NCI-H1092 treated with DMSO at 0.1 percent for 48 hours (cell line): ENCODE measurements at places on chromosomes 4 and X.

- DNase-seq, result no peak
These were observed 897.4 kb downstream of the CENPC start for GRCh38 chr4:66647926-66648325.

GRCh38 chr4:3443750-3444309 lies 2.1 kb downstream of the HGFAC start:
- no peak for DNase-seq

DNA sequence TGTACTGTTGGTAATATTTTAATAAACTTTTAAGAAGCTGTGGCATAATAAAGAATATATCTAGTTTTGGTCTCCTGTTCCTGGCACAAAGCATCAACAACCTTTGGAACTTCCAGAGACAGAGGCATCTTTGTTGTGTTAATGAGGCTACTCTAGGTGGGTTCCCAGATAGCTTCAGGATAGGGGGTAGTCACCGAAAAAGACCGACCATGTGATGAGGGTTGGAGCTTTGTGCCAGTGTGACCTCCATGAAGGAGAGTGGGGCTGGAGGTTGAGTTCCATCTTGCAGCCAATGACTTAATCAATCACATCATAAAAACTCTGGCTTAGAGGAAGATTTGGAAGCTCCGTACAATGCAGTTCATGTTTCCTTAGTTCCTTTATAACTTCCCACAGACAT lies 9.9 kb downstream of the PPAT start:
- no peak for DNase-seq

GRCh38 chr4:108008721-108009120 lies 19.0 kb downstream of the HADH start:
- no peak for DNase-seq

GRCh38 chr4:104022831-104023230 lies 303.0 kb upstream of the TACR3 start:
- DNase-seq, result no peak

- no peak for DNase-seq
These were observed 80.3 kb downstream of the ARHGAP24 start for GRCh38 chr4:85555206-85555605.

GRCh38 chrX:109920325-109920724 lies 82.6 kb upstream of the TMEM164 start:
- no peak for DNase-seq

GRCh38 chr4:14343961-14344360 lies 658.3 kb upstream of the CPEB2 start:
- DNase-seq, result no peak

GRCh38 chr4:41205854-41206460 lies 8.4 kb downstream of the APBB2 start:
- no peak for DNase-seq

DNA sequence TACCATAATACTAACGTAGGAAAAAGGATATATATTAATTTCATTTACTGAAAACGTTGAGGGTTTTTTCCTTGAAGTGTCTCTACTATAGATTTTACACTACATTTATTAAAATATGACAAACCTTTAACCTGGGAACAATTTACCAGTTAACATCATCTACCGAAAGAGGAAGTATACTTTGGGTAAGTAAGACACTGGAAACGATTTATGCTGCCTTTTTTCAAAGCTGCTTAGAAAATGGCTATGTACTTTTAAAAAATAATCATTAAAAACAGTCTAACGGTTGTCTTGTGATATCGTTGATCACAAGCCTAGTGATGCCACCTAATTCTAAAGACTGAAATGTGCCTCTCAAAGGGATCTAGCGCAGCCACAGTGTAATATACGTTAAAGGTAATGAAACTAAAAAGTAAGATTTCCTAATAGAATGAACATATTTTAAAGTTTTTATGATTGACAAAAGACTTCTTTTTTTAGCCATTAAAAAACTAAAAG lies 50.4 kb downstream of the STX18 start:
- DNase-seq, result no peak

- no peak for DNase-seq
These were observed 3.5 kb downstream of the ZAR1 start for GRCh38 chr4:48493452-48494100.

GRCh38 chrX:97847885-97848679 lies 964.4 kb downstream of the RPA4 start:
- DNase-seq, result no peak

DNA sequence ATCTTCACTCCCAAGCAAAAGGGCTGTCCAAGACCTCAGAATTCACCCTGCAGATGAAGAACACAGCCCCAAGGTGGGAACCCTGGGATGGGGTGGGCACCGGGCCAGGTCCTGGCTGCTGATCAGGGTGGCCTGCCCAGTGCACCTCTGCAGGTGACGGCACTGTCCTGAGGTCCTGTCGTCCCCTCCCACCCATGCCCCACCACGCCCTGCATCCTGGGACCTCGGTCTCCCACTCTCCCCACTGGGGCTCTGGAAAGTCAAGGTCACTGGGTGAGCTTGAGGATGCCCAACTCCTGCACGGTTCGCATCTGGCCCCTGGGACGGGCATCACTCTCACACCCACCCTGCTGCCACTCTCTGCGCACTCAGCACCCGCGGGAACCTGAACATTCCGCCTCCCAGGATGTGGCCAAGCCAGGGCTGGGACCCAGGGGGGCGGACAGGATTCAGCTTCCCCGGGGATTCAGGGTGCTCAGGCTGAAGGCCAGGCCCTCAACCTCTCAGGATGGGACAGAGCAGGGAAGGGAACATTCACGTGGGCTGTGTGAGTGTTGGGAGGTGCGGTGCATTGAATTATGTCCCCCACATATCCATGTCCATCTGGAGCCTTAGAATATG lies 115.9 kb downstream of the CPZ start:
- no peak for DNase-seq

- DNase-seq, result no peak
These were observed 22.4 kb downstream of the RS1 start for GRCh38 chrX:18649498-18649951.

DNA sequence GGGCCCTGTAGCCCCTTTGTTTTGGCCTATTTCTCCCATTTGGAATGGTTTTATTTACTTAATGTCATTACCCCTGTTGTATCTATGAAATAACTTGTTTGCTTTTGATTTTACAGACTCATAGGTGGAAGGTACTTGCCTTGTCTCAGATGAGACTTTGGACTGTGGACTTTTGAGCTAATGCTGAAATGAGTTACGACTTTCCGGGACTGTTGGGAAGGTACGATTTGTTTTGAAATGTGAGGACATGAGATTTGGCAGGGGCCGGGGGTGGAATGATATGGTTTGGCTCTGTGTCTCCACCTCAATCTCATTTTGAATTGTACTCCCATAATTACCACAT lies 39.4 kb downstream of the NLRP2B start:
- no peak for DNase-seq

DNA sequence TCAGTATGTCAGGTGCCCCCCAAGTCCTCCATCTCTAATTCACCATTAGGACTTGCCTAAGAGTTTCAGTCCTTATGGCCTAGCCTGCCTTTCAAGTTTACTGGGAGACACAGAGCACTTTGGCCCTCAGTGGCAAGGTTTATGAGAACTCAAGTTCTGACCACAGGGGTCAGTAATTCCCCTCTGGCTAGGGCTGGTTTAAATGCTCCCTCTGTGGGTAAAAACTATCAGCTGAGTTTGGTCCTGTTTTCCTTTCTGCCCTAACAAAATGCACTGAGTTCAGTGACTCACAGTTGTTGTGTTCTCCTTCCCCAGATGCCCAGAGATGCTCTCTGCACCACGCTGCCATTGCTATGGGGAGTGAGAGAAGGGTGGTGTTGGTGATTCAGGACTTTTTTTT lies 163.2 kb downstream of the RELL1 start:
- DNase-seq, result no peak

- no peak for DNase-seq
These were observed 46.8 kb downstream of the HTRA3 start for GRCh38 chr4:8316251-8316771.

DNA sequence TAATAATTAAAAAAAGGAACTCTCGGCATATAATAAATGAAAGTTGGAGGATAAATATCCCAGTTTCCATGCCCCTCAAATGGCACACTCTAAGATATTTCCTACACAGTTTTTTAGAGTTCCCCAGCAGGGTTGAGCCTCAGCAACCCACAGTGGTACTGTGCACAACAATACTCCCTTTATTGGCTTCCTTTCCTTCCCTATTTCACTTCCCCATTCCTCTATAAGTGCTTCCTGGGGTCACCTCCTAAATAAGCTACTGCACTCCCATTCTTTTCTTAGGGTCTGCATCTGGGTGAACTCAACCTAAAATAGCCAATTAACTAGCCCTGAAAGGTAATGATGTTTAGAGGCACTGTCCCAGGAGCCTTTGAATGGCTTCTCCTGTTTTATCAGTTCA lies 76.4 kb upstream of the NHS start:
- no peak for DNase-seq

DNA sequence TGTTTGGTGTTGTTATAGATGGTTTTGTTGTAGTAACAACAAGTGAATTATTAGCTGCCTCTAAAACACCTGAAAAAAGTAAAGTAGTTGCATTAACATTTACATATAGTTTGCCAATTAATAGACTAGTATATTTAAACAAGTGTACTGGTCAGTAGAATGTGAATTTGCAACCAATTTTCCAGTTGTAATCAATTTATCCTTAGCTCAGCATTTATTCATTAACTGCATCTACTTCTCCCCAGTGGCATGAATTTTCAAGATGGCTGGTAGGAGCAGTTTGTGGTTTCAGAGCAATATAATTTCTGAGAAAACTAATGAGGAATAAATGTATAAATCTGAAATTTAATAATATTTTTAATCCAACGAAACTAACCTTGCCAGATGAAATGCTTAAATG lies 37.9 kb downstream of the EMCN start:
- DNase-seq, result no peak

DNA sequence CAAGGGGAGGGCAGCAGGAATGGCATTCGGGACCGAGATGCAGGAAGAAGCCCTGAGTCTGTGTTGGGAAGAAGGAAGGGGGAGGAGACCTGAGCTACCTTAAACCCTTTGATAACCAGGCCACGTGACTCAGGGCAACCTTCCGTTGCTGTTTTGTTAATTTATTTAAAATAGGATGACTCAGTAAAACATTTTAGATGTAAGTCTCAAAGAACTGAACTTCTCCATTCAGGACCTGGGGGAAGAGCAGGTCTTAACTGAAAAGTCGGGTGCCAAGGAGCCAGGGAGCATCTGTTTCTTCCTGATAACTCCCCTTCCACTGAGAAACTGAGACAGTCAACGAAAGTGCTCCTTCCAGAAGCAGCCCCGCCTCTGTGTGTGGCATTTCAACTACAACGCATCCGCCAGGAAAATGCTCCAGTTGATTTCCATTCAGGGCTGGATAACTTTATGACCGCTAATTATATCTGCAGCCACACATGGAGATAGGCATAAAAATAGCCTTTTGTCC lies 88.0 kb downstream of the IRF2 start:
- DNase-seq, result no peak

GRCh38 chr4:87053176-87053658 lies 118.4 kb downstream of the AFF1 start:
- no peak for DNase-seq

DNA sequence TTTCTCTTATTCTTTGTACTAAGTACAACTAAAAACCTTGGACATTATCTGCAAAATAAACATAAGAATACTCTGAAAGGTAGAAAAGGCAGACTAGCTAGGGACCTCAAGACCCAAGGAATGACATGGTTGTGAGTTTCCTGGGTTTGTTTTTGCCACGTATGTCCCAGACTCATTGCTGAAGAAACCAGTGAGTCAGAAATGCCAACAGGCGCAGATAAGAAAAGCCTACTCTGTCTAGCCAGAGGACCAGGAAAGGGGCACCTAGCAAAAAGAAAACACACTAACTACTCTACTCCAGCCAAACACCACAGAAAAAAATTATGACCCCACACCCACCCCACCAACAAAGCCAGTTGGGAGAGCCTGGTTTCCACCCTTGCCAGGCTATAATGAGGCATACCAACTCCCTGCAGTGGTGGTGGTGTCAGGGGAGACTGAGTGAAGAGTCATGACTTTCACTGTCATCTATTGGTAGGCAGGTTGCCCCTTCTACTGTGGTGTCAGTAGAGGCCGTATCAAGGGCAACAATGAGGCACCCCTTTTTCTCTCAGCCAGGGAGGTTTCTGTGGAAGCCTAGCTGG lies 10.9 kb downstream of the MTMR1 start:
- DNase-seq, result no peak

- DNase-seq, result no peak
These were observed 77.1 kb downstream of the EIF4E start for GRCh38 chr4:98851806-98852205.

DNA sequence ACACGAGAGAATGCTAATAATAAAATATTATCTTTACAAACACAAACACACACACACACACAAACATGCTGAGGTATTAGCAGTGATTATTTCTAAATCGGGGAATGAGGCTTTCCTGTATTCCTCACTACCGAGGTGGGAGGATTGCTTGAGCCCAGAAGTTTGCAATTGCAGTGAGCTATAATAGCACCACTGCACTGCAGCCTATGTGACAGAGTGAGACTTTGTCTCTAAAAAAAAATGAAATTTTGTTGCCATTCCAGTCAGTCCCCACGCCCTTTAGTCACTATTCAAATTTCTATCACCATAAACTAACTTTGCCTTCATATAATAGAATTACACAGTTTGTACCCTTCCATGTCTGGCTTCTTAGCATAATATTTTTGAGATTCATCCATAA lies 456.5 kb upstream of the CPEB2 start:
- DNase-seq, result no peak

DNA sequence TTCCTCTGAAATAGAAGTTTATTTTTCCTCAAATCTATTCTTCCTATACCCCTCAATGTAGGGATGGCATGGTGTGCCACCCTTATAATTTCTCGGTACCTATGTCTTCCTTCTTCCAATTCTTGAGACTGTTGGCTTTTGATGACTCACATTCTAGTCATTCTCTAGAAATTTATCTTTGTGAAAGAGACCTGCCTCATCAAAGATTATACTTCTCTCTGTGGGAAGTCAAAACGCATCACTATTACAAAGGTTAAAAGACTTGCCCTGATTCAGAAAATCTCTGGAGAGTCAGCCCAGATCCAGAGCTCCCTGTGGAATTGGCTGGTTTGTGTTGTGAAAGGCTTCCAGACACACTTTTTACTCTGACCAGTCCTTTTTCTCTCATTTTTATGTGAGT lies 65.9 kb upstream of the FSTL5 start:
- DNase-seq, result no peak

DNA sequence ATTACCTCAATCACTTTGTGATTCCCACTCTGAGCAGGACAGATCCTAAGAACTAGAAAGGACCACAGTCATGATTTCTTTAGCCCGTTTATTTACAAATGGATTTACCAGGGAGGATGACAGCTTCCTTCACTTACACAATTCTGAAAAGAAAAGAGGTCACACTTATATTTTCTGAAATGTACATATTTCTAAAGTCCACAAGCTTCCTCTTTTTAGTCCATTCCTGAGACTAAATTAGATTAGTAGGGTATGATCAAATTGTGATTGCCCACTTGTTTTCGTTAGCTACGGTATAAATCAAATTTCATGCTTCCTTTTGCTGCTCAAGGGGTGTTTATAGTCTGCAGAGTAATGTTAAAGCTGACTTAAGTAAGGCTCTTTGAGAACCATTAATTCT lies 7.6 kb upstream of the AMELX start:
- no peak for DNase-seq

DNA sequence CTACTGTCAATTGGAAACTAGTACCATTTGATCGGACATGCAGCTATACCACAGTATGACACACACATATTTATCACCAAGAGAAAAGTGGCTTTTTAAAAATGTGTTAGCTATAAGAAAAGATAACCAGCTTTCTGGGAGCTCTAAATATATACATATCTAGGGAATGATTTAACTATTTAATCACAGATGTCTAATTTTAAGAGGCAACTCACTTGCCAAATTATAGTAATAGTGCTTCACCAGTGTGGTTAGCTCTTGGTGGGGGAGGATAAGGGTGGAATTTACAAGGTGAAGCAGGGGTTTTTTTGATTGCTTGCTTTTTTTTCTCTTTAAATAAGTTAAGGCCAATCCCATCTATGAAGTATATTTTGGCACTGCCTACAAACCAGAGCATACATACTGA lies 547.7 kb upstream of the DIPK2B start:
- DNase-seq, result no peak
